ENCODE measurements at places on chromosomes 3 and 15.
A peak's percentile ranks its signal among the peaks of the same experiment; 100 is the strongest.

DNA sequence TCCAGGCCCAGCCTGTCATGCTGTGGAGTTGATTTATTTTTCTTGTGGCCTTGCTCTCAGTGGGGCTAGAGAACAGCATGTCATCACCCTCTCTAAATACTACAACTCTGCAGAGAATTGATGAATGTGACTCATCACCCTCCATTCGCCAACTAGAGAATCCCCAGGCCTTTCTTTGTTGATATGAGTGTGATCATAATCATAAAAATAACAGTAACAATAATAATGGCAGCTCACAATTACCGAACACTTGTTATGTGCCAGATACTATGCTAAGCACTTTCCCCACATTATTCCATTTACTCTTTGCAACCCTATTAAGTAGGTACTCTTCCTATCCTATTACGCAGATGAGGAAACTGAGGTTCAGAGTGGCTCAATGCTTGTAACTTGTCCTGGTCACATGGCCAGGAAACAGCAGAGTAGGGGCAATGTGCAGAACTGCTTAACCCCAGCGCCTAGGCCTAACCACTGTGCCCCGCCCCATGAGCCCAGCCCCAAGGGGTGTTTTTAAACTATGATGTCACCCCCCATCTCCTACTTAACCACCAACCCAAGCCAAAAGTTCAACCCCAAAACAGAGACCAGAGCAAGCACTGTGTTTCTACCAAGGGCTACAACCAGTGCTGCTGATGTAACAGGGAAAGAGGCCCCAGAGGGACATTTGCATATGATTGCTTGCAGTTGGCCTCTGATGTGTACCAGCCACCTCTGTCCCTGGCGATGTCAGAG, 104.5 kb downstream of the ADCY5 start:
- DNase-seq, result no peak

DNA sequence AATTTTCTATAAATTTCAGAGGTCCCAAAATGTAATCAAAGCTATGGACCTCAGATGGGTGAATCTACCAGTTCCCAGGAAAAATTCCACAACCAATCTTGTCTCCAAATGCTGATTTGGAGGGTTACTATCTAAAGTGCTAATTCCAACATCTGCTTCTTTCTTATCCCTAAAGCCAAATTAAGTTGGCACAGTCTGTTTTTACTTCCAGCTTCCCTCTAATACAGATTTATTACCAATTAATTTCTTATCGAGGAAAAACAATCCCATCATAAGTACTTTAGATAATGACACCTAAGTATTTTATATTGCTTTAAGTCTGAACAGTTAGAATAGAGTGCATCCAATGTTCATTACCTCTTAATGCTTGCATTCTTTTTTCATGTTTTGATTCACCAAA, 12.9 kb upstream of the TAFA4 start:
- no peak for DNase-seq

DNA sequence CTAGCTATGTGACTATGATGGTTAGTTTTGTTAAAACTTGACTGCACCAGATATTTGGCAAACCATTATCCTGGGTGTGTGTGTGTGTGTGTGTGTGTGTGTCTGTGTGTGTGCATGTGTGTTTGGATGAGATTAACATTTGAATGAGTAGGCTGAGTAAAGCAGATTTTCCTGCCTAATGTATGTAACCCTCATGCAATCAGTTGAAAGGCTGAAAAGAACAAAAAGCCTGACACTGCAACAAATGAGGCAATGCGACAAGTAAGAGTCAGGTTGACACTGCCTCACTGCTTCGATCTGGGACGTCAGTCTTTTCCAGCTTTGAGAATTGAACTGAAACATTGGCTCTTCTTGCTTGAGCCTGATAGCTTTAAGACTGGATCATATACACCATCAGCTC, 643.0 kb downstream of the NAALADL2 start:
- no peak for DNase-seq

DNA sequence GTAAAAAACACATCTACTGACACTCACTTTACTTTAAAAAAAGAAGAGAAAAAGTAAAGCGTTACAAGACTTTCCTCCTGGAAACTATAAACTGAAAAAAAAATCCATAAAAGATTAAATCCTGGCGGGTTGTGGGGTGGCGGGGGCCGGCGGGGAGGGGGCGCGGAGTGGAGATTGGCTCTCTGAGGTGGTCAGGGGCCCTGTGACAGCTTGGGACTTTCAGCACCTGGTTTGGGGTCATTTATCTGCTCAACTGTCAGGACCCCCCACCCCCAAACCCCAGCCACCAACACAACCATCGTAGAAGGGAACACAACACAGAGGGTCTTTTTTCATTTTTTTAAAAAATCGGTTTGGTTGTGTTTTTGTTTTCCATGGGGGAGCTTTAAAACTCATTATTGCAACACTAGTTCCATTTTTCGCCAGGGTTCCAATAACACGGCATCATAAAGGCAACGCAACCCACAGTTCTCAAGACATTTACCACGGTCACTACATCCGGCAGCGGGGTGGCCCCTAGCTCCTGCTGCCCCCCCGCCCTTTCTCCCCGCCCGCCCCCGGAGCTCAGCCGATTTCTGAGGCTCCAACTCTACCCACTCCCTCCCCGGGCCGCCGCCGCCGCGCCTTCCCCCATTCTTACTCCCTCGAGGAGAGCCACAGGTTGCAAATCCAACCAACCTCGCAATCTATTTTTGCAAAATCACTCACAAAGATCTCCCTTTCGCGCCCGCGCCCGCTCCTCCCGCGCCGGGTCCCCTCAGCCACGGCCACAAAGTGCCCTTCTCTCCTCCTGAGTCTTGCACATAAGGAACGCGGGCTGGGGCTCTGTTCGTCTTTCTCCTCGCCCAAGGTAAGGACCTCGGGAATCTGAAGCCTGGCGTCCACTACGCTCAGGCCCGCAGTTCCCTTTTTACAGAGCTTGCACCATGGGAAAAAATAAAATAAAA, 1.8 kb downstream of the BCL6 start:
- peak; percentile 80 for DNase-seq

DNA sequence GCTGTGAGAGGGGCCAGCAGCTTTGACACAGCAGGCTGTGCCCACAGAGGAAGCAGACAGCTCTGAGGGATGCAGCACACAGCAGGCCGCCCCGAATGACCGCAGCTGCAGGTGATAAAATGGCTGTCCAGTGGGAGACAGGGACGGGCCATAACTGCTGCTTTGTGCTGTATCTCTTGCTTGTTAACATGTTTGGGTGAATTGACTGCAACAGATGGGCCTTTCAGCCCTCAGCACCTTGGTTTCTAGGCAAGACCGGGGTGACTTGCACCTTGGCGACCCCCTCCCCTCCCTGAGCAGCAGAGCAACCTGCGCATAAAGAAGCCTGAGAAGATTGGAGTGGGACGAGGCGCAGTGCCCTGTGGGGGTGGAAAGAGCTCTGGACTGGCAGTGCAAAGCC, 36.6 kb upstream of the CLK3 start:
- DNase-seq, result no peak

DNA sequence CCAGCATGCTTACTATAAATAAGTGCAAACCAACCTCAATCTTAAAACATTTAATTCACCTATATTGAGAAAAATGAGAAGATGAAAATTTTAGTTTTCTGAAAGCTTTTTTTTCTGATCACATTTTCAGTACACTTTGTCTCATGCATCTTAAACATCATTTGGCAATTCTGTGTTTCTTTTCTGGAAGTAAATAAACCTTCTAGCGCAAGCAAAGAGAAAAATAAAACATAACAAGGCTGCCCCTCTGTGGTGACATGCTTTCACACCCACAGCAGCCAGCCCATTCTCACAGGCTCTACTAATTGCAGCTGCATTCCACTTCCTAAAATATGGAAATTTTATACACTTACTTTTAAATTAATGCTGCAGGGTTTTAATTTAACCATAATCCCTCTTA, 90.1 kb downstream of the NEK10 start:
- DNase-seq, result peak; percentile 34

DNA sequence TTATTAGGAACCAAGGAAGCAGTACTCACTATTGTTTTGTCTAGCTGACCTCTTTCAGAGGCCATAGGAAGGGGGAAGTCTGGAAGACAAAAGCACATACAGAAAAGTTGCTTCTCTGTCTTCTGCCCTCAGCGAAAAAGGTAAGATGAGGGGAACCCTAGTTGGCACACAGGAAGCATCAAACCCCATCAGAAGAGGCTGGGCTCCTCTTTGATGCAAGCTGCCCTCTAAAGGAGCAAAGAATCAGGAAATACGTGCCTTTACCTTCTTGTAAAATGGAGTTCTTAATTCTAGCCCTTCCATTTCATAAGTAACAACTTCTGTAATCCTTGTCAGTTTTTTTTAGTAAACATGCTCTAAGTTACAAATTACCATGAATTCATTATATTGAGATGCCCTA, 12.5 kb downstream of the SPINK8 start:
- DNase-seq, result no peak

GRCh38 chr3:69710153-69710977, 28.9 kb upstream of the MITF start:
- no peak for DNase-seq

DNA sequence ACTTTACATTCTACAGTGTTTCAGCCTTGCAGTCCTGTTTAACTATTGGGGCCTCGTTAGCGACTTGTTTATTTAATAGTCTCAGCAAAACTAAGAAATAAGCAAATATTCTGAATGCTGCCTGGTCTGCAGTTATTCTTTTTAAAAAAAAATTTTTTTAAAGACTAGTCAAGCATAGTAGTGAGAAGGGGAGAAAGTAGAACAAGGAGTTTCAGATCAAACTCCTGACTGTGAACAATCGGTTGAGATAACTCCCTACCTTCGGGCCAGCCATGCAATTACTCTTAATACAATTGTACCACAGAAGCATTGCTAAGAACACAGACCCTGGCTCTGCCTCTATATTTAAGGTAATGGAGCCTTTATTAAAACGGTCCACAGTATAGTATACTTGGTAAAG, 5.8 kb upstream of the DUT start:
- no peak for DNase-seq

DNA sequence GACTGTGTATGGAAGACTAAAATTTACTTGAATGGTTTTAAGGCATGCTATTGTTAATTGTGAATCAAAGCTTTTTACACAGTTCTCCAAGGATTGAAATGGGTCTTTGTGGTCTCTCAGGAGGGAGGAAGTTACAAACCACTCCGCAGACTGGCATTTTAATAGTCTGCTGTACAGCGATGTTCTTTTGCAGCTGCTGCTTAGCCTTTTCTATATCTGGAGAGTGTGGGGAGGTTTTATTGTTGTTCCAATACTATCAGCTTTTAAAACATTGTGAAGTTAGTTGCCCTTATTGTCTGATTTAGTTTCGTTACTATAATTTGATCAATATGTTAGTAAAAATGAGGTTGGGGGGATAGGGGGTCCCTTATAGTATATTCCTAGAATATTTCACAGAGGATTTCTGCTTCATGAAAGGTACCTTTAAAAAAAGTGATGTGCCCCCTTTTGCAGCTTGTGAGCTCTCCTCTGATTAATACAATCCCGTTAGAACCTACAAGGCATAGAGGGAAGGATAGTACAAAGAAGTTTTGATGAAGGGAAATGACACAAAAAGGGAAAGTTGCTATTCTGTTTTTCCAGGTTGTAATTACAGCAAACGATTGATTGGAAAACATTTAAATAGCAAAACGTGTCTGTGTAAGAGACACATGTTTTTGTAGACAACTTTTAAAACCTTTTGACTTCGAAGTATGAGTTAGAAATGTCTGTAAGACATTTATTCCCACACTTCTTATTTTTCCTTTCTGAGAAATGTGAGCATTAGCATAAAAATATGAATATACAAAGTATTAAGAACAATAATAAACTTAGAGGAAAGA, 158.3 kb upstream of the CGNL1 start:
- peak; percentile 40 for DNase-seq

GRCh38 chr3:46893146-46893748, 15.7 kb downstream of the PTH1R start:
- no peak for DNase-seq

GRCh38 chr15:77871852-77872371, 205.6 kb downstream of the TBC1D2B start:
- DNase-seq, result no peak

- no peak for DNase-seq
Measured at GRCh38 chr3:152977366-152977765, 142.4 kb downstream of the P2RY1 start.

- DNase-seq, result no peak
Measured at GRCh38 chr3:51271172-51271571, 113.9 kb upstream of the MANF start.

- no peak for DNase-seq
Measured at GRCh38 chr3:126466886-126467610, 8.6 kb downstream of the ZXDC start.

DNA sequence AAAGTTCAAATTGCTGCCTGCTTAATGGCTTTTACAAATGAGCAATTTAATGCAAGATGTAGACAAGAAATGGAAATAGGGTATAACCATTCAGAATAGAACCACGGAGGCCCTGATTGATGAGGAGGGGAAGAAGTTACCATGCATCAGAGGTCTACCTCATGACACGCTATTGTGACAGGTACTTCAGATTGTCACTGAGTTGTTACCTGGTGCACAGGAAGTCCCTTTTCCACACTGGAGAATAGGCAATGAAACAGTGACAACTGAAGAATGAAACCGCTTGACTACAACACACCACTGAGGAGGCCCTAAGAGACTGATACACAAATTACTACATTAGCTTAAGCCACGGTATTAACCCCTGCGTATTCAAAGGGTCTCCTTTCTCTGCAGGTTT, 251.2 kb downstream of the RYR3 start:
- DNase-seq, result no peak

DNA sequence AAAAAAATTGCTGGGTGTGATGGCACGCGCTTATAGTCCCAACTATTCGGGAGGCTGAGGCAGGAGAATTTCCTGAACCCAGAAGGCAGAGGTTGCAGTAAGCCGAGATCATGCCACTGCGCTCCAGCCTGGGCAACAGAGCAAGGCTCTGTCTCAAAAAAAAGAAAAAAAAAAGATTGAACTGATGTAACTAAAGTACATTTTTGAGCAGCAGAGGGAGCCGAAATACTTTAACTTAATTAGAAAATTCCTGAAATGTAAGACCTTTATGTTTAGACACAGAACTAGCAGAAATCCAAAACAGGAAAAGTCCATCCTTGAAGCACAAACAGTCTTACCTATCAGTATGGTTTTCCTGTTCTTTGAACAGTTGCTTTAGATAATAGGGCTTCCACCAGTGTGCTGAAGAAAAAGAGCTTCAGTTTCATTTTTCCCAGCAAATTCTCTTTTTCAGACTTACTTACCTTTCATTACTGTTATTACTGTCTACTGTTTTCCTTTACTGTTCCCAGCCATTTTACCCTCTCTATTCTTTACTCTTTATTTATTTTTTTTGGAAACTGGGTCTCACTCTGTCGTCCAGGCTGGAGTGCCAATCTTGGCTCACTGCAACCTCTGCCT, 33.4 kb upstream of the ZNF609 start:
- DNase-seq, result peak; percentile 11

- no peak for DNase-seq
Measured at GRCh38 chr15:79562403-79562815, 130.3 kb downstream of the MINAR1 start.

- no peak for DNase-seq
Measured at GRCh38 chr3:181872887-181873286, 161.2 kb downstream of the SOX2 start.

DNA sequence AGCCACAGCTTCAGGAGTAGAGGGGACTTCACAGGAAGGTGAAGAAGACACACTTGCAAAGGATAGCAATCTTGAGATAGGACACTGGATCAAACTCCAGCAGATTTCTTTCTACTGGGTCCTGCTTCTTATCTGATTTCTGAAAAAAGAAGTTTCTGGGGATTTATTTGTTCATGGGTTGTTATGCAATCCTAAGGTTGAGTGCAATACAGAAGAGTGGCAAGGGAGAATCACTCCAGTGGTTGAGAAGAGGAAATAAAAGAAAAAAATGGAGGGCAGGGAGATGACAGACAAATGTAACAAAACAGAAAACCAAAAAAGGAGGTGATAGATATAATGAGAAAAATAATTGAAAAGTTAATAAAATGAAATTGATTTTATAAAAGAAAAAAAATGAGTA, 858.3 kb downstream of the TUSC7 start:
- DNase-seq, result no peak
